Retina (tissue), 1 donor: ENCODE measurements at places on chromosomes 5 and 9.
A peak's percentile ranks its signal among the peaks of the same experiment; 100 is the strongest.

- no peak for DNase-seq
Measured at GRCh38 chr9:100108559-100108958, 9.5 kb downstream of the INVS start.

DNA sequence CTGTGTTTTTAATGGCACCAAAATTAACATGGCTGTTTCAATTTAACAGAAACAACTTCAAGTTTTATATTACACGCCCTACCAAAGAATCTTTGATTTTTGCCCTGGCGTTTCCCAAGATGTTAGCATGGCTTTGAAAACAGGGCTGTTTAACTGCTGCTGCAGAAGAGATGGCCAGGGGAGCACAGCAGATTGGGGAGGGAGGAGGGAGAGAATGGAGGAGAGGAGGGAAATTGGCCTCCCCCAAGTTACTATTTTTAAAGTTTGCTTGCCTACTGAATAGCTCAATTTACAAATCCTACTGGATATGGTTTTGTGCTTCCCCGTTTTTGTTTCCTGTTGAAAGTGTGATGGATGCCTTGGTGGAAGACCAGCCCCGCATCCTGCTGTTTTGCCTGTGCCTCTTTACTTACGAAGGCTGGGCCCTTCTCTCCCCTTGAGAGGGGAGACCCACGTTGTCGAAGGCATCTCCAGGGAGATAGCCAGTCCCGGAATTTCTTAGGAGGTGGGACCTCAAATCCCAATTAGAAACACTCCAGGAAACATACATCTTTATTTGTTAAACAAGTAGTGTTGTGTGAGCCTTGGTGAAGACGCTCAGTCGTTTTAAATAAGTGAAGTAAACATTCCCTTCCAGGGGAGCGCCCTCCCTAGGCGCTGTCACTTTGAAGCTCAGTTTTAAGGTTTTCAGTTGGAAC is 98.6 kb downstream of the AOPEP start:
- DNase-seq: no peak

GRCh38 chr5:80659106-80659505 is 4.3 kb upstream of the DHFR start:
- DNase-seq: no peak

DNA sequence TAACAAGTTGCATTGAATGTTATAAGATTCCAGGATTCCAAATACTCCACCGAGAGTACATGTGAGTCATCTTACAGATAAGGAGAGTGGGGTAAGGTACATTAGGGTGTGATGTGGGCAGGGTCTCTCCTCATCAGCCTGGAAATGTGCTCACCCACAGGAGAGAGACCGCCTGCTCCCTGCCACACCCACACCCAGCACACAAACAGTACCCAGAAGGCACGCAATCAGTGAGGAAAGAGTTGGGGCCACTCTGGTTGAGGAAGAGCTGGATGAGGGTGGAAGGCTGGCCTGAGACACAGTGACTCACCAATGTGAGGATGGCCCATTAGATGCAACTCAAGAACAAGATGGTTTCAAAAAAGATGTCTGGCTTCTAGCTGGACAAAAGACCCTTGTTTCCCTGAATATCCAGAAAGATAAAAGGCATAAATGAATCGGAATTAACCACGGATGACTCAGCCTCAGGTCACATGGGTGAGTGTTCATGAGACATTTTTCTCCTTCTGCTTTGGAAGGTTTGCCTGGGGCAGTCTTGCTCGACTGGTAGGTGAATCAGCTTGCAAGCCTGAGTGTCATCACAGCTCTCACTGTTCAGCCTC is 51.1 kb upstream of the LHFPL2 start:
- peak; percentile 7 for DNase-seq

DNA sequence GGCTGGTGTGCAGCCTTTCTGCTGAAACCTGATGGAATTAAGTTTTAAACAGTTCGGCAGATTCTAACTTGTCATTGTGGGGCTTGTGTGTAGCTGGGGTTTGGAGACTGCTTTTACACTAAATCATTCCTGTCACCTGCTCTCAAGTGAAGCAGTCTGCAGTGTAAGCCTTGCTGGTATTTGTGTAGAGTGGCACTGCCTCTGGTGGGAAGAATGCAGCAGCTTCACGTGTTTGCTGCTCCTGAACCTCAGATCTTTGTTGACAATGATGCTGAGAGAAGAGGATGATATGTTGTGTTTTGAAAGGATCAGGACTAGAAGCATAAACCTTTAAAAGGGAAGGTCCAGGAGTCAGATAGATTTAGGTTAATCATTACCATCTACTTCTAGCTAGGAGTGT is 88.1 kb downstream of the KDM4C start:
- no peak for DNase-seq

DNA sequence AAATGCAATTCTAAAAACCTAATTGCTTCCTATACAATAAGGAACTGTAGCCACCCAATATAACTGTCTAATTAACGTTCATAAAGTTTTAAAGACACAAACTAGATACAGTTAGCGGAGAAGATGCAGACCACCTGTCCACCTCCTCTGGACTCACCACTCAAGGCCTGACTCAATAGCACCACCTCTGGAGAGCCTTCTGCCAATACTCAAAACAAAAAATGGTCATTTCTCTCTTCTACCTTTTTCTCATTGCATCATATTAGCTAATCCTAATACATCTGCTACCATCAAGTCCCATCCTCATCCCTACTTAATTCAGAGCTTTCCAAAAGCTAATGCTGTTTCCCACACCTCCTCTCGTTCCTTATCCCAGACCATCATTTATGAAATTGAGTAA is 159.9 kb downstream of the MLLT3 start:
- DNase-seq: no peak

- no peak for DNase-seq
Measured at GRCh38 chr5:2278825-2279456, 396.2 kb upstream of the IRX4 start.

DNA sequence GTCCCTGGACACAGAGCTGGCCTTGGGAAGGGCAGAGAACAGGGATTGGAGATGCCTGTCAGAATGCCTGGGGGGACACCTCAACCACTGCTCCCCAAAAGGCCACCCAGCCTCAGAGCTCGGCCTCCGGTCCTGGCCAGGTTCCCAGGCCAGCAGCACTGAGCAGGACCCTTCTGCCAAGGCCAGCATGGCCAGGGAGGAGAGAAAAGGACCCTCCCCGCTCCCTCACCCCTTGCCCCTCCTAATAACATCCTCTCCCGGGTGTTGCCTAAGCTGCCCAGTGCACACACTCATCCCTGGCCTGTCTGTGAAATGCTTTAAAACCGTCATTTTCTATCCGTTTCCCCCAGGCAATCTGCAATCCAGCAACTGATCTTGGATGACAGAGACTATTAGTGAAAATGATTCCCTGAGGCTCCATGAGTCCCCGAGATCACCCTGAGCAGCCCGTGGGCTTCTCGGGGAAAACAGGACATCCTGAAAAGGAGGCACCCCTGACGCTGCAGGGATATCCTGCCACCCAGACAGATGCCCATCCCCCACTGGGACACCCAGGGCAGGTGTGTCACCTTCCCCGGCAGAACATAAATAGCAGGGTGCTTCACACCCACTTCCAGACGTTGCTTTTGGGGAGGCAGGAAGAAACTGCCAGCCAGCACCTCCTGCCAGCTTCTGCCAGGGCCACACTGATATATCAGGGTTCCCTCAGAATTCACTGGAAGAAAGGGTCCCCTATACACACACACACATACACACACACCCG is 75.3 kb downstream of the ADAMTS2 start:
- no peak for DNase-seq

DNA sequence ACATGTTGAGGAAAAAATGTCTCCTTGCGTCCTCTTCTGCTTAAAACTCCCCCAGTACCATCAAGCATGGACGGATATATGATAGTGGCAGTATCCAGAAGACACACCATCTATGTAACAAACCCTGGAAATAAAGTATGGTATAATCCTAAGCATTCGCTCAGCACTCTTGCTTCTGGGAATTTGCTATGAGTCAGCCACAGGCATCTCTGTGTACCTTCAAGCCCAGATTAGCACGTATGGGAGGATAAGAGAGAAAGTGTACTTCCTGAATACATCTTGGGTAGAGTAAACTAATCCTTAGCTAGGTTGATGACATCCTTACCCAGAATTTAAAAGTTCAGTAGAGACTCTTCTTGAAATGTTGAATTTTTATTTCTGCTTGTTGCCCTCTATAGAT is 71.2 kb downstream of the GHR start:
- DNase-seq: no peak

GRCh38 chr5:124655251-124655917 is 91.1 kb downstream of the ZNF608 start:
- no peak for DNase-seq

DNA sequence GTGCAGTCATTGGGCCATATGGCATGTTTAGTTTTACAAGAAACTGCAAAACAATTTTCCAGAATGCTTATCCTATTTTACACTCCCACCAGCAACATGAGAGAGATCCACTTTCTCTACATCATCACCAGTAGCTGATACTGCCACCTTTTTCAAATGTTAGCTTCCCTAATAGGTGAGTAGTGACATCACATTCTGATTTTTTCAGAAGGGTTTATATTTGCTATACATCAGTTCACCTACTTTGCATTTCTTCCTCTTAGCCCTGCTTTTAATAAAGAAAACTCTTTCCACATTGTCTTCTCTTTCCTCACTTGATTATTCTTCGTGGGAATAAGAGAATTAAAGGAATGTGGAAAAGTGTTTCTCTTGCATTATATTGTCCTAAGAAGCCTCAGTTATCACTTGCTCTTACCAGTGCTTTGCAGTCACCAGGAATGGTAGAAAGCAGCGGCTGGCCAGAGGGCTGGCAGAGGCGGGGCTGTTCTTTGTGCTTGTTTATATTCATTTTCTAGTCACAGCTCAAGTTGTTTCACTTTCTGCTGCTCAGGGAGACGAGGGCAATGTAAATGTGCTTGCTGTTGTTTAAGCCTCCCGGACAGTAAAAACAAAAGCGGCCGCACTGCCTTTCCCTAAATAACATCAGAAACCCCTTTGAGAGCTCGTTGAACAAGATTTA is 164.8 kb downstream of the HSD17B3 start:
- no peak for DNase-seq

DNA sequence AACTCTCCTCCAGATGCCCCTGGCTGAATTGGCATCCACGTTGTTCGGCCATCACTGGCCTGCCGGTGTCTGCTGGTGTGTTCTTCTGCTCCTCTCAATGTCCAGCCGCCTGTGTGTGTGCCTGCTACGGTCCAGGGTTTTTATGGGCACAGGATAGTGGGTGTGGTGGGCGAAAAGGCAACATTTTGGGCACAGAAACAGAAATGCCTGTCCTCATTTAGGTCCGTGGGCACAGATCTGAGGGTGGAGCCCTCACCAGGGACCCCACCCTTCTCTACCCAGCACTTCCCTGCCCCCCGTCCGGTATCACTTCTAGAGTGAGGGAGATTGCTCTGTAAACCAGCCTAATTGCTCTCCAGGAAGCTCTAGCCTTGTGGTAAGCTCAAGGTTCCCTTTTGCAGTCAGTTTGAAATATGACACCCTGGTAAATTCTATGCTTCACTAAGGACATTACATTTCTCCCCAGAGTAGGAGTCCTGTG is 410.1 kb downstream of the MAT2B start:
- DNase-seq: no peak

GRCh38 chr5:58108511-58108910 is 351.4 kb downstream of the PLK2 start:
- no peak for DNase-seq

DNA sequence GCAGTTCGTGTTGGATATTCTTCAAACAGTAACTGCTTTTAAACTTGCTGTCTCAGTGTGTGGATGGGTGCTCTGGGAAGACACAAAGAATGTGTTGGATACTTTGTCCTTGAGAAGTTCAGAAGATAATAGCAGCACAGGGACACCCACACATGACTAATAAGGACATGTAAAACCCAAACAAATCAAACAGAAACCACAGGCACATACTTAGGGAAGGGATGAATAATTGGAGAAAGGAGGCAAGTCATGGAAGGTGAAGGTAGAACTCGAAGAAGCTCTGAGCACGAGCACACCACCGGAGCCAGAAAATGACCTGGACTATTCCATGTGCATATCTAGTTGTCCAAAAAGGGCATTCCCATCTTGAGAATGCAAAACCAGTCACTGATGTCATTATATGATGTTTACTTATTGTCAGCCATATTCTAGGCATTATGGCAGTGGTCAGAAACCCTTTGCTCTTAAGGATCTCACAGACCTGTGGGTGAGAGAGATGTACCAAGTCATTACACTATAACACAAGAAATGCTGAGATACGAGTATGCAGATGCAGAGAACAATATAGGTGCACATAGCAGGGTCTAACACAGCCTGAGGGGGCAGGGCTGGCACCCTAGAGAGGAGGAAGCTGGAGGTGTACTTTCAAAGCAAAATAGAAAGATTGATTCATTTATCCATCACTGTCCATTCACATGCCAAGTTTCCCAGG is 152.9 kb downstream of the PIK3R1 start:
- DNase-seq: no peak

GRCh38 chr5:140346348-140347221 is at the start of gene HBEGF:
Gene HBEGF, minus strand, starts transcription at chr5:140346603. Its CDS starts 275 bp downstream, at chr5:140346328.
- no peak for DNase-seq

DNA sequence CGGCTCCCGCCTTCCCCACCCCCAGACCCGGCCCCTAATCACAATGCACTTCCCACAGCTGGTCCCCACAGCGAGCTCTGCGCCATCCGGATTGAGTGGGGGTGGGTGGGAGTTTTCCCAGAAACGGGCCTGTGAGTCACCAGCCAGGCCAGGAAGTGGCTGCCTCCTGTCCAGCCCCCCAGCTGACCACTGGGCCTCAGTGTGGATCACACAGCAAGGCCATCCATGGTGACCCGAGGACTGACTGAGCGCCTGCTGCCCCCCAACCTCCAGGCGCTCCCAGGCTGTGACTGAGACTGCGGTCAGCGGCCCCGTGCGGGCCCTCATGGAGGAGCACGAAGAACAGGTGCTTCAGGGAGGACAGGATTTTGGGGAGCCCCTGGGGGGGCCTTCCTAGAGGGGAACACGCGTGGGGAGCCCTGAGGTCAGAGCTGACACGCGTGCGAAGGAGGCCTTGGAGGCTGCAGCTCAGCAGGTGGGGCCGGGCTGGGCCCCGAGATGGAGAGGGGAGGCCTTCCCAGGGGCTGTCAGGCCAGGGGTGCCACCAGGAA is 48.3 kb upstream of the EGFL7 start:
- DNase-seq: no peak

- no peak for DNase-seq
Measured at GRCh38 chr5:150731669-150732242, 27.1 kb downstream of the DCTN4 start.

DNA sequence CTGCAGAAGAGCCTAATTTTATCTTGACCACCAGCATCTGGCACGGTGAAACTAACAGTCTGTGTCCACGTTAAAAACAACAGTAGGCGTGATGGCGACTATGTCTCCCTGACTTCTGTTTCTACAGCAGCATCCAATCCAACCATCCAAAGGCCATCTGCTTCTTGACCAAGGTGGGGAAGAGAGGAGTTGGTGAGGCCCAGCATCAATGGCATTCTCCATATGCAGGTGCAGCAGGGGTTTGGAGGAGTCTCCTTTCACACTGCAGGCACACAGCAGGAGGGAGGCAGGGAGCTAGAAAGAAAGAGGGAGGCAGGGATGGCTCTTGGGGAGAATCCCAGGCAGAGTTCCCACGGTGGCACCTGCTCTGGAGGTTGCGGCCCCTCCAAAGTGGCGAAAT is 27.0 kb downstream of the MGAT1 start:
- DNase-seq: no peak

DNA sequence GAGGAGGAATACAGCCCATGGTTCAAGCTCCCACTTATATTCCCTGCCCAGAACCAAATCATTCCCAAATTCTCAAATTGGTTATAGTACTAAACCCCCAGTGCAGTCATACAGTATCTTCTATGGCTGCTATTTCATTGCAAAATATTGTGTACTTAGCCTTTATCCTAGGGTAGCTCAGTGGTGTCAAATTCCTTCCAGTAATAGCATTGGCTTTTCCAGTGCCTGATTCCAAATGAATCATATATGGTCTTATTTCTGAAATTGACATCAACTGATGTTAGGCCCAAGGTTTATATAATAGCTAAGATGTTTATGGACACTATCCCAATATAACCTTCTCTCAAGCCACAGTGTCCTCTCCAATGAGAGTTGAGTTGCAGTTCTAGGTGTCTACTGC is 256.7 kb downstream of the NDUFS4 start:
- DNase-seq: no peak
